ENCODE measurements at places on chromosomes 1 and 21. TPM values are rescaled to one million over a fixed set of nuclear protein-coding genes. Genes with fewer than 3 reads are reported as not detected.

The NBPF20 gene
- total RNA-seq = 2.9 TPM

The AGO3 gene
- 9.3 TPM for total RNA-seq

The SPRR1B gene
- not detected for total RNA-seq

The CTSE gene
- not detected for total RNA-seq

The CCDC30 gene
- total RNA-seq = 0.69 TPM

The SH2D5 gene
- 0.11 TPM for total RNA-seq

The FMO5 gene
- 2.9 TPM for total RNA-seq

The BEND5 gene
- total RNA-seq = 2.9 TPM

The RGSL1 gene
- total RNA-seq = not detected

The S100A16 gene
- total RNA-seq = 493 TPM

The CD101 gene
- 0.95 TPM for total RNA-seq
